ENCODE measurements at places on chromosomes 11 and 22. TPM values are rescaled to one million over a fixed set of nuclear protein-coding genes. Genes with fewer than 3 reads are reported as not detected.

- no peak for DNase-seq
Observed at GRCh38 chr11:112498701-112499100, 238.0 kb upstream of the PLET1 start.

GRCh38 chr22:44256556-44257485, 55.9 kb downstream of the SHISAL1 start:
- no peak for DNase-seq

- DNase-seq, result no peak
Observed at GRCh38 chr11:118366287-118366686, 6.9 kb downstream of the UBE4A start.

DNA sequence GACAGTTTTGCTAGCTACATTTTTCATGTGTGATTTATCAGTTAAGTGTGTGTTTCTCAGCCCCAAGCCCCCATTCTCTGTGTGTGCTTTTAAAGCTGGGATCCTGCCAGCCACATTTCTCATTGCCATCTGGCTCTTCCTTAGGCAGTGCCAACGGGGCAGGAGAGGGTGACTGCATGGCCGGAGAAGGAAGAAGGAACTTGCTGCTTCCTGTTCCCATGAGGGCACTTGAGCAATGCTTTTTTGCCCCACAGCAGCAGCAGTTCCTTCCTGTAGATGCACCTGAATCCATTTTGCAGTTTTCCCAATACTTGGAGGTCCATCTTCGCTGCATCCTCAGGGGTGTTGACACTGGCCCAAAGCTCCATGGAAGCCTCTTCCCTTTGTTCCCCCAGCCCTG, 37.5 kb downstream of the TNRC6B start:
- DNase-seq, result no peak

- no peak for DNase-seq
Observed at GRCh38 chr22:47002692-47003091, 240.2 kb downstream of the TBC1D22A start.

GRCh38 chr11:40118026-40118425, 1341.4 kb downstream of the LRRC4C start:
- DNase-seq, result no peak

SLCO2B1 gene
- total RNA-seq, result 1.3 TPM

DRD4 gene
- 1.4 TPM for total RNA-seq

PKDREJ gene
- total RNA-seq, result not detected
